ENCODE measurements at places on chromosomes 4 and X.

DNA sequence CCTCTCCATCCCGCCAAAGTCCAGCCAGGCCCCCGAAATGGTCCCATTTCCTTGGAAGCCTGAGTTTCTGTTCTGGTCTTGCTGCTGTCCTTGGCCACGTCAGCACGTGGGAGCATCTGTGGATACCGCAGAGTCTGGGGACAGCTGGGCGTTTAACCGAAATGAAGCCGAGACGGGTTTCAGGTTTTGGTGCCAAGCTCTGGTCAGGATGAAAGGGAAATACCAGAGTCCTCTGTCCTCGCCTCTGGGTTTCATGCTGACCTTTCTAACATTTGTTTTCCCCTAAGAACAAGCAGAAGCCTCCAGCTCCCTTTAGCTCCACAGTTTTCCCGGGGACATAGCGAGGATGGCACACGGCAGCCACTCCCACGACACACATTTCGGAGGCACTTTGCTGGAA lies 19.7 kb downstream of the SHOX start:
- DNase-seq = no peak

- DNase-seq = no peak
These were observed 331.3 kb downstream of the GRXCR1 start for GRCh38 chr4:43223820-43224219.

DNA sequence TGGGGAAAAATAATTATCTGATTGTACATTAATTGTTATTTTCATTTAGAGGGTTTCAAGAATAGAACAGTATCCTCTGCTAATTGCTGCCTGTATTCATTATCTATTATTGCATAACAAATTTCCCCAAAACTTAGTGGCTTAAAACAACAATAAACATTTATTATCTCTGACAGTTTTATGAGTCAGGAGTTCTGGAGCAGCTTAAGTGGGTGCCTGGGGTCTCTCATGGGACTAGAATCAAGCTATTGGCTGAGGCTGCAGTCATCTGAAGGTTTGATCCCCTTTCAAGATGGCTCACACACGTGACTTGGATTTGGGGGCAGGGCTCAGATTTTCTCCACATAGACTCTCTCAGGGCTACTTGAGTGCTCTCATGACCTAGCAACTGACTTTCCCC lies 98.1 kb upstream of the JADE1 start:
- DNase-seq = no peak

DNA sequence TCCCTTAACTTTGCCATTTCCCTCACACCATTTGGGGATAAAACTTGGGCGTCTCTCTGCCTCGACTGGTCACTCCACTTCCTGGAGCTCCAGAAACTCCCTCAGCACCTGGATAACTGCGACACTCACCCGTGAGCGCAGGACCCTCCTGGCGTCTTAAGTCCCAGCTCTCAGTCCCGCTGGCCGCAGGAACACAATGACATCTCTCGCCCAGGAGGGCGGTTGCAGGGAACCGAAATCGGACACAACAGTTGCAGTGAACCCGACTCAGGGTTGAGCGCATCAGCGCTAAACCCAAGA lies 370.9 kb upstream of the SMIM31 start:
- DNase-seq = no peak

DNA sequence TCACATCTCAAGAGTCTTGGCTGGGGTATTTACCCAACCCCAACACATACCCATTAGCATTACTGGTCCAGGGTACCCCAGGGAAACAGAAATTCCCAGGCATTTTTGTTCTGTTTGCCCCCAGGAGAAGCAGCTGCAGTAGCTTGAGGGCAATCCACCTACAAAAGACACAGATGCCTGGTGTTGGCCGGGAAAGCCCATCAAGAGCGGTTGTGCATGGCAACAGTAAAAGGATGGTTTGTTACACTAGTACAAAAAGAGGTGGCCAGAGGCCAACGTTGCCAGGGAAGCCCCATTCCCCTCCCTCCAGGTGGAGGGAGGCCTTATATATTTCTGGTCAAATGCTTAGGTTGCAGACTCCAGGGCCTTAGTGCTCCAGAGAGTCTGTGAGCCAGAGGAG lies 637.8 kb downstream of the BCOR start:
- no peak for DNase-seq

DNA sequence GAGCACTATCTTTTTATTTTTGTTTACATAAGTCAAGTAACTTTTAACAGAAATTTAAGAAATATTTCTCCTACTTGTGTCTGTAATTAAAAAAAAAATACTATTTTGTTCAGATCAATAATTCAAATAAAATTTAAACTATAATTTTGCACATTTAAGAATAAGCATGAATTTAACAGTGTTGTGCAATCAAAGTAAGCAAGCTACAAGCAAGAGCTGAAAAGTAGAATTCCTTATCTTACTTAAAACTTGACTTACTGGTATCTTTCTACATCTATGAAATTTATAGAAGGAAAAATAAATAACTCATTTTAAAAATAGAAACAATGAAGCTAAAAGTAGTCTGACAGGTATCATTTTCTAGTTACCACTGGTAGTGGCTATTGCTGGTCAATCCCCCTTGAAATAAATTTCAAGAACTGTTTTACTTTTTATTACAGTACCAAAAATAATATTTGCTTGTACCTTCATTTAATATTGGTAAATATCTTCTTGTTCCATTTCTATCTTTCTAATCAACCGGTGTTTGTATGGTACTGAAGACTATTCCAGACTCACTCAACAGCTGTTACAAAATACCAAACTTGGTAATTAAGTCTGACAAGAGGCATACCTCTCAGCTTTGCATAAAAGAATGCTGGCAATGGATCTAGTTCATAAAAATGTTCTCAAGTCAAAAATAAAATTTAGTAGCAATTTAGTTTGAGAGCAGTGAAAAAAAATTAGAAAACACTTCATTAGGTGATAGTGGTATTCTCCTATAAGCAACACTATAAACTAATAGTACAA lies 62.2 kb downstream of the NOCT start:
- DNase-seq = no peak

GRCh38 chrX:112083624-112084326 lies 1.2 kb upstream of the TRPC5 start:
- DNase-seq = no peak

DNA sequence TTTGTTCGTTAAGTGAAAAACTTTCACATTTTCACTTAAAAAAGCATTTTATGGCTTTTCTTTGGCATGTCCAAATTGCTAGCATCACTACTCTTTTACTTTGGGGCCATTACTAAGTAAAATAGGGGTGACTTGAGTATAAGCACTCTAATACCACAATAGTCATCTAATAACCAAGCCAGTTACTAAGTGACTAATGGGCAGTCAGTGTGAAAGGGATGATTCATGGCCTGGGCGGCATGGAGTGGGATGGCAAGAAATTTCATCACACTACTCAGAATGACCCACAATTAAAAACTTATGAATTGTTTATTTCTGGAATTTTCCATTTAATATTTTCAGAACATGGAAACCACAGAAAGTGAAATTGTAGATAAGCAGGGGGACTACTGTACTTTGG lies 60.9 kb downstream of the BMP15 start:
- DNase-seq = no peak

DNA sequence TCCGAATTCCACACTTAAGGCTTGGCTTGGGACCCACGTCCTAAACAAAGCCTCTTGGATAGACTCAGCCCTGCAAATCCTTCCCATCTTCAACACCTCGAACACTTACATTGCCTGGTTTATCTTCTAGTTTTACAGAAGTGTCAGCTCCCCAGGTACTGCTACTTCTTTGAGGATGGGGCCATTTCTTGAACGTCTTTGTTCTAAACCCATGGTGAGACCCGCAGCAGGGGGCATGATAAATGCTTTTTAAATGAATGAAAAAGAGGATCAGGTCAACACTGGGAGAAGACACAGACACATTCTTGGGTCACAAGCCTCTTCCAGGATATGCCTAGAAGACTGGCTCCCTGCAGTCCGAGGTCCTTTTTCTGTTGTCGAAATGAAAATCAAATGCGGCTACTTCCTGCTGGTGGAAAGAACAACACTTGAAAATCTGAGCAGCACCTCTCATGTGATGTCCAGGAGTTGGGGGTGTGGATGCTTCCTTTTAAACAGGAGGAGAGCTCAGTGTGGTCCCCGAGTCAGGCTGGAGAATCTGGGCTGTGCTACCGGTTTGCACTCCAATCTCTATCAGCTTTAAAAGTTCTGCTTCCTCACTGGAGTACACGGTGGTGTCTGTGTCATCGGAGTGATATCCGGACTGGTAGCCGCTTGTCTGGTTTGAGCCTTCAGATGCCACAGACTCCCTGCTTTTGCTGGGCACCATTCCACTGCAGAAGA lies 45.8 kb downstream of the KDR start:
- no peak for DNase-seq

DNA sequence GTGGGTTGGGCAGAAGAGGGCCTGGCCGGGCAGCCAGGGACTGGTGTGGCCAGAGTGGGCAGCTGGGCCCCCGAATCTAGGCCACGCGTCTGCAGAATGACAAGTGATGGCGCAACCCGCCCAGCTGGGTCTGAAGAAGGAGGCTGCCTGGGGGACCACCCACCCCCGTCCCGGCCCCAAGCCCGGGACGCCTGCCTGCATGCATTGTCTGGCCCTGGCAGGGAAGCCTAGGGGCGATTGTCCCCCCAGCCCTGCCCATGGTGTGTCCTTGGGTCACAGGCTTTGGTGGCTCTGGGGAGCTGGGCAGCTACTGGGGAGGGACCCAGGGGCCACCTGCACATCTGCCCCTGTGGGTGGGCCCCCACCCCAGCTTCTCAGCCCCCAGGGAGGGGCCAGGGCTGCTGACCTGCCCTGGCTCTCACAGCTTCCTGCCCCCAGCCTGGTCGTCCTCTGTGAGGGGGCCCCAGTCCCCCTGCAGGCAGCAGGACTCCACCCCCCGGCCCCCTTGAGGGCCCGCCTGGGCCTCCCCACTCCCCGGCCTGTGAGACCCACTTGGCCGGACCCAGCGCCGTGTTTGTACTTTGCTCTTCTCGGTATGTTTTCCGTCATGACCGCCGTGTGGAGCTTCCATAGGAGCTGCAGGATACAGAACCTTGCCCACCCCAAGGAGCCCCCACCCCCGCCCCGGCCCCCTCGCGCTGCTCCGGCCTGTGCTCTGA lies 4.9 kb downstream of the FGFR3 start:
- DNase-seq = no peak

DNA sequence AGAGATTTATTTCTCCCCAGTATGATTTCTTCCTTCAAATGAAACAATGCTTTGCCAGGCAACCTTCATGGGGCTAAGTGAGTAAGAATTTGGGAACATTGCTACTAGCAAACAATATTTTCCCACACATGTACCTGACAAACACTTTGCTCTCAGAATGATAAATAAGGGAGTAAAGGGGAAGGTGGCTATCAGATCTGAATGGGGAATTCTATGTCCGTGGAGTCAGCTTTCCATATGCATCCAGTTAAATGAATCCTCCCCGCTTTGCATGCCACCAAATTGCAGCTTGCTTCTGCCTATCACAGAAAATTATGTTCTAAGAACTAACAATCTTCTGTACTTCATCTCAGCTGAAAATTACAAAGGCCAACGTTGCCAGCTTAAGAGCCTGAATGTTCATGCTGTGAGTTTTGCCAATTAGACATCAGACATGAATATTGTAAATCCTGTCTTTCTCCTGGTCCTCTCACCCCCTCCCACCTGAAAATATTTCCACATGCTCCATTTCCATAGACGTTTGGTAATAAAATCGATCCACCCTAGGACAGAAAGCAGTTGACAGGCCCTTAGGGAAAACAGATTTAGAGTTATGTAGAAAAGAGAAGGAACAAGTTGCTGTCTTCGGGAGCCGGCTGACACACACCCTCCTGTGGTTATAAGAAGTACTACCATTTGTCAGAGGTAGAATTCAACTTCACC lies 6.3 kb downstream of the MEPE start:
- no peak for DNase-seq

GRCh38 chrX:8297766-8298165 lies 126.7 kb upstream of the VCX2 start:
- DNase-seq = no peak

GRCh38 chr4:128841402-128841801 lies 31.9 kb downstream of the JADE1 start:
- DNase-seq = no peak

DNA sequence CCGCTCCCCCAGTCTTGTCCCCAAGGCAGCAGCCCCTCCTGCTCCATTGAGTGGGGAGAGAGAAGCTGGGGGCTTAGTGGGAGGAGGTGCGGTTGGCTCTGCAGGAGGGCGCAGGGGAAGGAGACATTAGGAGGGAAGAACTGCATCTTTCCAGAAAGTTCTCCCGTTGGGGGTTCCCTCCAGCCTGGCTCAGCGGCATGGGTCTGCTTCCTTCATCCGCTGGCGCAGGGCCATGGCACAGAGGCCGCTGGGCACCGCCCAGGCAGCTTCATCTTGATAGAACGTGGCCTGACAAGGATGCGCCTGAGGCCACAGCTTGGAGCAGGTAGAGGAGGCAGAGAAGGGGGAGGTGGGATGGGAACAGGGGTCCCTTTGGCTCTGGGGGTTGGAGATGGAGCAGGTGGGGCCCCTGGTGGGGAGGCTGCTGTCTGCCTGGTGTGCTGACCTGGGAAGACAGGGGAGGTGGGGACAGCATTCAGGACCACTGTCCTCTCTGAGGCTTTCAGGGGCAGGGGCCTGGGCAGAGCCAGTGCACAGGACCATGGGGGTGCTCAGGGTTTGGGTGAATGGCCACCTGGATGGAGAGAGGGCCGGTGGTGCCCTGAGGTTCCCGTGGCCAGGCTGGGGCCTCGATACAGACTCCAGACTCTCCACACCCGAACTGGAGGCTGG lies 12.1 kb downstream of the DOK7 start:
- DNase-seq = no peak

DNA sequence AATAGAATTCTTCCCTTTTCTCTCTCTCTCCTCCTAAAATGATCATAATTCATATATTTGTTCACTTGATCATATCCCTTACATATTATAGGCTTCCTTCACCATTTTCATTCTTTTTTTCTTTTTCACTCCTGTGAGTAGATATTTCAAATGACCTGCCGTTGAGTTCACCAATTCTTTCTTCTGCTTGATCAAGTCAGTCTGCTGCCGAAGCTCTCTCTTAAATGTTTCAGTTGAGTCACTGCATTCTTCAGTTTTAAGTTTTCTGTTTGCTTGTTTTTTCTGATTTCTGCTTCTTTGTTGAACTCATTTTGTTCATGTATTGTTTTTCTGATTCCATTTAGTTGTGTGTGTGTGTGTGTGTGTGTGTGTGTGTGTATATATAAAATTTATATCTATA lies 354.3 kb downstream of the GPAT3 start:
- no peak for DNase-seq

GRCh38 chrX:115571712-115572111 lies 10.7 kb downstream of the PLS3 start:
- no peak for DNase-seq

DNA sequence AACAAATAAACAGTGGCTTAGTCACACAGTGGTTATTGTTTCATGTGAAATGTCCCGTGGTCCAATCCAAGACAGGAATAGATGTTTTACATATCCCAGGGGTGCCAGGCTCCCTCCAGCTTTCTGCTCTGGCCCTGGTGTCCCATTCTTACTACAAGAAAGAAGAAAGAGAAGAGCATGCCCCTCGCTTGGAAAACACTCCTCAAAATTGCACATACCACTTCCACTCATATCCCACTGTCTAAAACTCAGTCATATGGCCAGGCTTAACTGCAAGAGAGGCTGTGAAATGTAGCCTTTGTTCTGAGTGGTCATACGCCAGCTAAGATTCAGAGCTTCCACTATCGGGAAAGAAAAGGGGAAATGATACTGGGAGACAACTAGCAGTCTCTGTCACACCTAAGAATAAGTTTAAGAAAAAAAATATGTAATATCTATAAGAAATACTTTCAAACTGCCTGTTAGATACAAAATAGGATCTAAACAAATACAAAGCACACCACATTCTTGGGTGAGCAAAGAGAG lies 306.8 kb upstream of the FAM241A start:
- no peak for DNase-seq

- peak; percentile 46 for DNase-seq
These were observed 16.0 kb downstream of the CCNQ start for GRCh38 chrX:153582896-153583295.

GRCh38 chr4:81429031-81429430 lies 42.7 kb downstream of the RASGEF1B start:
- no peak for DNase-seq

All from stimulated activated CD4-positive, alpha-beta T cell treated with anti-CD3 and anti-CD28 coated beads, Interleukin-1b, Interleukin-23, amount 100 ng/mL, for 24 hours (primary cell).